ENCODE measurements at places on chromosomes 11 and 22.
A peak's percentile ranks its signal among the peaks of the same experiment; 100 is the strongest.

DNA sequence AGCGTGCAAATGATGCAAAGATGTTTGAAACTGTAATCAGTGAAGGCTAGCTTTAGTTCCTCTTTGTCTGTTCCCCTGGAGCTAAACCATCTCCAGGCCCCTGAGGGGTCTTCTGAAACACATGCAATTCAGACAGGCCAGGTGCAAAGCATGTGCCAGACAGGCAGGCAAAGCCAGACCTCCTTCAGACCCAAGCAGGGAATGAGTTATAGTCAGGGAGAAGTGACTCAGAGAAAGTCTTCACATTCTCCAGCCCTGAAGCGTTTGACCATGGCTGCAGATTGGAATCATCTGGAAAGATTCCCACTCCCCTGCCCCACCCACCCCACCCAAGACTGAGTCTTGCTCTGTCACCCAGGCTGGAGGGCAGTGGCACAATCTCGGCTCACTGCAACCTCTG lies 187.0 kb upstream of the ISX start:
- peak; percentile 78 for DNase-seq

DNA sequence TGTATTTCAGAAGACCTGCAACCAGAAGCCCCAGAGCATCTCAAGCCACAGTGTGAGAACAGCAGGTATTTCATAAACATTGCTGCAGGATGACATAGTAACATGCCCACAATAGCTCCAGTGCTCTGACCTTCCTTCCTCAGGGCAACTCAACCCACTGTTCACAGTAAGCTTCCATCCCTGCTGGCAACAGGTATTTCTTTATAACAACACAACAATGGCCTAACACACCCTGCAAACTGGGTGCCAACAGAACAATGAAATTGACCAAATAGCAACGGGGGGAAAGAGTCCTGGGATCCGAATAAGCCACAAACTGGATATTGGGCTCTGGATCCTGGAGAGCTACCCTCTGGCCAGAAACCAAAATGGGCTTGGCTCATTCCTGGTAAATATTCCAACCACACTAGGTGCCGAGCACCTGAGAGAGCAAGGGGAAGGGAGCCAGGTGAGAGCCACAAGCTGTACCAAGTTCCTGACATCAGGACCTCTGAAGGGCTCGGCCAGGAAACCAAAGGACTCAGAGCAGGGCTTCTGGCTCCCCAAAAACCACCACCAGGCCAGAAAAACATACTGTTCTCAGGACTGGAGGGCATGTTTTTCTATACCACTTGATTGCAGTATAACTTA lies 99.5 kb downstream of the MICAL3 start:
- DNase-seq: no peak

DNA sequence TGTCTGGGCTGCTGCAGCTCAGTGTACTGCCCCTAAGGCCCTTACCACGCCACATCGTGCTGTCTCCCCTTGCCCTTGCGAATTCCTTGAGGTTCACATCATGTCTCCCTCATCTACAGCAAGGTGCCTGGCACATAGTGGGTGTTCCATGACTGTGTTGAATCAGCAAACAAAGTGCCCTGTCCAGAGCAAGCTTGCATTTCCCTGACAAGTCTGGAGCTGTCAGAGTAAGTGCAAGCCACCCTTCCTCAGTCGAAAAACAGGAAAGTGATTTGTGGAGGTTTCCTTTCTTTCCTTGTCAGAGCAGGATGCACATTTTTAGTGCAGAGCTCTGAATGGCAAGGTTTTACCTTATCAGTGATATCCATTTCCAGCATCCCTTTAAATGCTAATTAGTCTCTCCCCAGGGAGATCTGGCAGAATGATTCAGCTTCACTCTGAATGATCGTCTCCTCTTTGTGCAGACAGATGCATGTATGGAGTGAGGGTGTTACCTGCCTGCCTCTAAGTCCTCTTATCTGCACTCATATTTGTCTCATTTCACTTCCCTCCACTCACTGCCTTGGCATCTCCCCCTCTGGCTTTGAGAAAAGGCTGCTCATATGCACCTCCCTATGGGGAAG lies 331.2 kb downstream of the TMEM135 start:
- no peak for DNase-seq

GRCh38 chr11:57279116-57279515 lies 42.1 kb upstream of the APLNR start:
- peak; percentile 75 for DNase-seq

DNA sequence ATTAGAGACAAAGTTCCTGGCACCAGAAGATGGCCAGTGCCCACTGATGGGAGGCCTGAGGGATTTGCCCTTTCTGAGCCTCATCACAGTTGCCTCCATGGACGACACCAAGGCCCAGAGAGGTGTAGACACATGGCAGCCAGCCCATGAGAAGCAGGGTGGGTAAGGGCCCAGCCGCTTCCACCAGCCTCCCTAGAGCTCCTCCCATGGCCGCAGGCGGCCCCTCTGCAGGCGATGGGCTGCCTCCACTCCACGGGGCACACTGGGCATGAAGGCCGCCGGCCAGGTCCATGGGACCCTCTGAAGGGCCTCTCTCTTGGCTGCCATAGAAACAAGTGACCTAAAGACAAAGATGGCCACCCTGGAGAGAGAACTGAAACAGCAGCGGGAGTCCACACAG lies 14.5 kb downstream of the CCDC157 start:
- DNase-seq: no peak

DNA sequence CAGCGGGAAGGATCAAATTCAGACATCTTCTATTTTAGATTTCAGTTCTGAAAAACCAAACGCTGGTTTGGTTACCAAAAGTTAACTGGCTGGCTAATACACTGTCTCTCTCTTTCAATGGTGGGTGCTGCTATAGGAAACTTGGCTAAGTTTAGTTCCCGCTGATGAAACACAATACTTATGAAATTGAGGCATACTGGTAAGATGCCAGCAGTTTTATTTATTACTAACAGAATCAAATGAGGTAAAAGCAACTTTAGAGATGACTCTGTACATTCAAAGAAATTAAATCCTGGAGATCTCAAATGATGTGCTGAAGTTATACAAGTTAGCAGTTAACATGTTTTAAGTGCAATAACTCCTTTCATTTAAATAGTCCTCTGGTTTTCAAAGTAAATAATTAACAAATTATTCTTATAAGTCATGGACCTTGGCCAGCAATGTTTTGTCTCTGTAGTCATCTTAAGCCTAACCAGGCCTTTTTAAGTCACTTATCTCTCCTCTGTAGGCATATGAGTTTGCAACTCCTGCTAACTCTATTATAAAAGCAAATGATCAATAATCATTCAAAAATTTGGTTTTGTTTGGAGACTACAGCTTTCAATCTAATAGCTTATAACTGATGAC lies 54.8 kb downstream of the PAK1 start:
- no peak for DNase-seq

GRCh38 chr11:120680322-120680721 lies 168.8 kb downstream of the GRIK4 start:
- DNase-seq: no peak

DNA sequence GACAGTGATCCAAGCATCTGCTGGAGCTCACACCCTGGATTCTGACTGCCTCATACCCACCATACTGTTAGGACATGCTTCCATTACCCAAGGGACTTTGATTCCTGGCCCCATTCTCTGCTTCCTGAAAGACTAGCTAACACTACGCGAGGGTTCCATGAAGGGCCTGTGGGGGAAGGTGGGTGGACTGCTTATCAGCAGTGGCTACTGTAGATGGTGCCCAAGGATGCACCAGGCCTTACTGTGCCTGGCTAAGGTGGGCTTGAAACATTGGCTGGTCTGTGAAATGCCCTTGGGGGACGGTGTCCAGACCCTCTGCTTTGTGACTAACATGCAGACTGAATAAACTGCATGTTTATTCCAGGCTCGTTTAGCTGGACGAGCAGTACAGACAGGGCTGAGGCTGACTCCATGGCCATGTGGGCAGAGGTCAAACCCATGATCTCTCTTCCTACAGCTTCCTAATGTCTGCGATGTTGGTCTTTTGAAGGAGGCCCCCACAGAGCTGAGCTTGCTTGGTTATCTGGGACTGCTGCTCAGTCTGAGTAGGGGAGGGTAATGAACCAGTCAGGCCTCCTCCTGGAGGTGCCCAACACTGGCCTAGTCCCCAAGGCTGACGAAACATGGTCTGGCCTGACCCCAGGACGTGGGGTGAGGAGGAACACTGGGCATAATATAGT lies 48.3 kb upstream of the PHOX2A start:
- no peak for DNase-seq

DNA sequence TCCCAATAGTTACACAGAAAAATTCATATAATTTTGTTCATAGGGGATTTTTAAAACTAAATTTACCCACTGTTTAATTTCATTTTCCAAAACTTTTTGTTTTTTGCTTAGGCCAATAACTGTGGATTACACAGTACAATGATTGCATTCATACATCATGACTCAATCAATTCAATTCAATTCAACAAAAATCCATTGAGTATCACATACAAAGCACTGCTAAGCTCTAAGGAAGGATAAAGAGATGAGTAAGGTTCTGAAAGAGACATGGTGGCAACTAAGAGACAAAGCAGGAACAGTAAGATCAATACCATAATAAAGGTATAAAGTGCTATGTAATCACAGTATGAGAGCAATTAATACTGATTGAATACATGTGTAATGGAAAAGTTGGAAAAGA lies 9.4 kb upstream of the LAYN start:
- DNase-seq: peak; percentile 38

DNA sequence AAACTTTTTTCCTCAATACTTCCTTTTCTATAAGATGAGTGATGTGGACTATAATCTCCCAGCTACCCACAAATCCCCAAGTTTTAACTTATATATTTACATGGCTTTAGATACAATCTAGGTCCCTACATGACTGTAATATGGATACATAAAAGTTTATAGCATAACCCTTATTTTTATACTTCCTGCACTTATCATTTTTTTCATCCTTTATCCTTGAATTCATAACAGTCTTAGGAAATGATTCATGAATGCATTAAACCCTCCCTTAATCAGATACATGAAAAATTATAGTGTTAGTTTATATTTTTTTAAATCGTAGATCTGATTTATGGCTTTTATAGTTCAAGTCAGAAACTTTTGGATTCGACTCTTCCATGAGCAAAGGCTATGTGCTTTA lies 195.8 kb downstream of the MAML2 start:
- DNase-seq: peak; percentile 42

GRCh38 chr11:16779436-16779835 lies 41.0 kb downstream of the C11orf58 start:
- no peak for DNase-seq

DNA sequence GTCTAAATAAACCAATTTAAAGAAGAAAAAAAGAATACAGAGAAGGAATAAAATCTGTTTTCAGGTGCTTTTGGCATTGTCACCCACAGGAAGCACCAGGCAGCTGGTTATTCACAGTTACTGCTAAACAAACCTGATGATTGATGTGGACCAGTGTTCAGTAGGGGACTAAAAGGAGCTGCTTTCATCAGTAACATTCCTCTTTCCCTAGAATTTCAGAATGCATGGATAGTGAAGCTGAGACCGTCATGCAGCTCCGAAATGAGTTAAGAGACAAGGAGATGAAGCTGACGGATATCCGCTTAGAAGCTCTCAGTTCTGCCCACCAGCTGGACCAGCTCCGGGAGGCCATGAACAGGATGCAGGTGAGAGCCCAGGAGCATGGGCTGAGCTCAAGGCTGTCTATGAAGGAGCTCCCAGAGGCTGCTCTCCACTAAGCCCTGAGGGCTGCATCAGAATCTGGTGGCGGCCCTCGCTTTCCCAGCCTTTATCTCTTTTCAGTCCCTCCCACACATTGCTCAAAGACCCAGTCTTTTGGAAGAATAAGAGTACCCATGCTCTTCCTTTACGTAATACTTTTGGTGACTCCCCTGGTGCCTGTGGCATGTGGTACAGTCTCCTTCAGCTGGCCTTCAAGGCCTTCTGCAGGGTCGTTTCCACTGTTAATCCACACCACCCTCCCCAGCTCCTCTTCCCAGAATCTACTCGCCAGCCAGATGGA lies 69.5 kb downstream of the DBX1 start:
- DNase-seq: no peak

GRCh38 chr11:122853971-122854446 lies 15.7 kb downstream of the CRTAM start:
- DNase-seq: peak; percentile 83

GRCh38 chr22:27237080-27237741 lies 564.3 kb downstream of the MN1 start:
- DNase-seq: no peak

DNA sequence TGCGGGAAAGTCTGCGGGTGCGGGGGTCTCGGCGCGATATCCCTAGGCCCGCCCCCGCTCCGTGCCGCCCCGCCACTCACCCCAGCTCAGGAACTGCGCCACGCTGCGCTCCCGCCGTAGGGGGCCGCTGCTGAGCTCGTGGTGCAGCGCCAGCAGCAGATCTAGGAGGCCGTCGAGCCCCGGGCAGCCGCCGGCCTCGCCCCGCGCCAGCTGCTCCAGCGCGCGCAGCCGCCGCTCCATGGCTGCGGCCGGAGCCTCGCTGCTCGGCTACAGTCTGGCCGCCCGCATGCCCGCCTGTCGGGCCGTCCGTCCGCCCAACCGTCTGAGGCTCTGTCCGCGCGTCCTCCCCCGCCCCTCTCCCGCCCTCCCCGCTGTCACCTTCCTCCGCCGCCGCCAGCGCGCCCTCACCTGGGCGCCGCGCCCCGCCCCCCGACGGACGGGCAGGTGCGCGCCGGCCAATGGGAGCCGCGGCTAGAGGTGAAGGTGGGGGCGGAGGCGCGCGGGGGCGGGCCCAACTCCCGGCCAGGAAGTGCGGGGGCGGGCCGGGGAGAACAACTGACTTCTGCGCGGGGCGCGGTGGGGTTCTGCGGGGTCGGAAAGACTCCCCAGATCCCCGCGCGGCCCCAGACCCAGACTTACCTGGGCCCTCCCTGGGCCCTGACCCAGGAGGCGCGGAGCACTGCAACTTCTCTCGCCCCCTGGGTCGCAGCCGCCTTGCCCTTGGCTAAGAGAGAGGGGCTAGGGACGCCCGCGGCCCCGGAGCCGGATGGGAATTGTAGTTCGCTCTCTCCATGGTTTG lies at the start of gene CDC42BPG:
TSS of gene CDC42BPG (minus strand) at position 324 of the 799 bp plus-strand sequence. CDS start at position 240, 84 bp downstream.
- peak; percentile 52 for DNase-seq

DNA sequence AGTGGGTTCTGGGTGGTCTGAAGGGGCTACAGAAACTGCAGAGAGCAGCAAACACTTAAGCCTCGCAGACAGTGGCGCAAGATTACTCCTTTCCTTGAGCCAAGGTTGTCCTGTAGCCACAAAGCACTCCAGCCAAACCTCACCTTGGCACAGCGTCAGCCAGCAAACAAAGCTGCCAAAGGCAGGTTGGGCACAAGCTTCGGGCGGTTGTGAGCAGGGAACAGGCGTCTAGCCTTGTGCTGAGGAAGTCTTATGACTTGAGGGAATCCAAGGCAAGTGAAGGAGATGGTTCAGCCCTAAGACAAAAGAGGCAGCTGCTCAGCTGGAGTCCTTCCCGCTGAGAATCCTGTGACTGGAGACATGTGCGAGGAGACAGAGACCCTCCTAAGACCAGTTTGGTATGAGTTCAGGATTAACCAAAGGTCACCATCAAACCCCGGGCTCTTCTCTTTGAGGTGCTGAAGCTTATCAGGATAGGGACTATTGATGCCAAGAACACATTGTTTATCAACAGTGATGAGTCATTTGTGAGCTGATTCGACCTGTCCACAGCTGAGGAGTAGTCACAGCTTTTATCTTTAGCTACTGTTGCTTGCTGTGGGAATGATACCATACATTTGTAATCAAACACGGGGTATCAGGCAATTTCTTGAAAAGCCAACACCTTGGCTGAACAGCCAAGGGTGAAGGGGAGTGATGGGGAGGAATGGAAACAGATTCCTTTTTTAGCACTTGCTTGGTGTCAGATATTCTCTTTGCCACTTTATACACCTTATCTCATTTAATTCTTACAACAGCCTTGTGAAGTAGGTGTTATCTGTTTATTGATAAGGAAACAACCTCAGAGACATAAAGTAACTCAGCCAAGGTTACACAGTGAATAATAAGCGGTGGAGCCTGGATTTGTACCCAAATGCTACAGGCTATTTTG lies 4.6 kb downstream of the ADM start:
- DNase-seq: peak; percentile 86

Data from fibroblast of skin of right quadriceps (primary cell).